Endothelial cell of umbilical vein (primary cell): ENCODE measurements at places on chromosomes 4 and X. TPM values are rescaled to one million over a fixed set of nuclear protein-coding genes. Genes with fewer than 3 reads are reported as not detected.

GRCh38 chrX:47581731-47582647 lies at the start of gene TIMP1:
Gene TIMP1, plus strand, starts transcription at chrX:47582436. Its CDS starts 980 bp downstream, at chrX:47583416.
- DNase-seq: peak; percentile 90

DNA sequence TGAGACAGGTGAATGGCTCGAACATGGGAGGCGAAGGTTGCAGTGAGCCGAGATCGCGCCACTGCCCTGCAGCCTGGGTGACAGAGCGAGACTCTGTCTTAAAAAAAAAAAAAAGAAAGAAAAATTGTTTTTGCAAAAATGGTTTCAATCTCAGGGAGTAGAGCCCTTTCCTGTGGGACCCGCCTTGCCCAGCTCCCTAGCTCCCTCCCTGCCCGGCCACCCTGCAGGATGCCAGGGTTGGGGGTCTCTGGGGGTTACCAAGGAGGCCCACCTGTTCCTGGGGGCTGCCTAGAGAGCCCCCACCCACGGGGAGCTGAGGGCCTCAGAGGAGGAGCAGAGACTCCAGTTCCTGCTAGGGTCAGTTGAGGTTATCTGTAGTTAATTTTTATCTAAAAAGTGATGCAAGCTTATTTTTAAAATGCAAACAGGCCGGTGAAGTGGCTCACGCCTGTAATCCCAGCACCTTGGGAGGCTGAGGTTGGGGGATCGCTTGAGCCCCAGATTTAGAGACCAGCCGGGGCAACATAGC lies 18.7 kb upstream of the PLCXD1 start:
- no peak for DNase-seq

- no peak for DNase-seq
Measured at GRCh38 chr4:28490669-28491068, 1630.0 kb downstream of the STIM2 start.

GRCh38 chr4:85932500-85933290 lies 427.2 kb downstream of the MAPK10 start:
- peak; percentile 46 for DNase-seq

GRCh38 chr4:6179362-6179761 lies 21.0 kb downstream of the JAKMIP1 start:
- no peak for DNase-seq

GRCh38 chr4:7377223-7377865 lies 57.4 kb downstream of the PSAPL1 start:
- no peak for DNase-seq

GRCh38 chr4:26349496-26349895 lies 28.7 kb downstream of the RBPJ start:
- DNase-seq: no peak

GRCh38 chr4:137536789-137537561 lies 4.7 kb upstream of the PCDH18 start:
- DNase-seq: no peak

DNA sequence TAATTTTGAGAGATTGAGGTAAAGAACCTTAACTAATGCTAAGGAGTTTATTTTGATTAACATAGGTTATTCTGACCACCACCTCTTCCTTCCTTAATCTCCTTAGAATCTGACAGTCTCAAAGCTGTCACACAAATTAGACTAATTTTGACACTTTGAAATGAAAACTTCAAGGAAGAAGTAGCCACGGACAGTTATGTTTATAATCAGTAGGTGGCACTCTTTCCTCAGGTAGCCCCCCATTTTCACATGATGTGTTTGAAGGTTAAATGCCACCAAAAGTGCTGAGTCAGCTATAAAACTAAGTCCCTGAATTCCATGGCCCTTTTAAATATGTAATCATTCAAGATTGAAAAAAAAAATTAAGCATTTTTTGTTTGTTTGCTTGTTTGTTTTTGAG lies 22.4 kb downstream of the TMEM33 start:
- DNase-seq: peak; percentile 31

GRCh38 chrX:6004529-6004928 lies 224.1 kb downstream of the NLGN4X start:
- no peak for DNase-seq

DNA sequence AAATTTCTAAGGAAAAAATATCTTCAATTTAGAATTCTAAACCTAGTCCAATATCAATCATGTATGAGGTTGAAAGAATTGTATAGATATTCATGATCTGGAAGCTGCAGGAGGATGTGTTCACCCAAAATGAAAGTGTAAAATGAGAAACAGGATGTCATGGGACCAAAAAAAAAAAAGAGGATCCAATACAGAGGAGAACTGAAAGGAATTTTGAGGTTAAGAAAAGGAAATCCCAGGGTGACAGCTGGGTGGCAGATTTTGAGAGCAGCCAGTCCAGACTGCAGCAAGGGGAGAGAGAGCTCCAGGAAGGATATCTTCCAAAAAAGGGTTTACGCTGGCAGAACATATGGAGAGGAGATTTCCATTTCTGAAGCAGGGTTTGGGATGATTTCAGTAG lies 38.9 kb downstream of the TLR10 start:
- DNase-seq: no peak

DNA sequence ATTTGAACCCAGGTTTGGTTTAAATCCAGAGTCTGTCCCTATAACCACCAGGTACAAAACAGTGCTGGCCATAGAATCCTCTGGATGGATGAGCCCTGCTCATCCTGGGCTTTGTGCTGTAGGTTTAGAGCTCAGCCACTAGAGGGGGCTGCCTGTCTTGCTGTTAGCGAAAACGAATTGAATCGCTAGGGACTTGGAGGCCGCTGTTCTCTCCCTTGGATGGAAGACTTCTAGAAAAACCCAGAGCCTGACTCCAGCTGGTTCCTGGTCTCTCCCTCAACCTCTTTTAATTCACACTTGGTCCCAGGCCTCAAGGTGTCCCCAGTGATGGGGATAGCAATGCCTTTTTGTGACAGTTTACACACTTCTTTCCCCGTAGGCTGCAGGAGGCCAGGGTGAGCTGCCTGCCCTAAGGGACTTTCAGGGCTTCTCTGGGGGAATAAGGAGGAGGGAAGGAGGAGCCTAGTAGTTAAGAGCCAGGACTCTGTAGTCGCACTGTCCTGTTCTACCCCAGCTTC lies 8.7 kb downstream of the RIPPLY1 start:
- DNase-seq: peak; percentile 57

DNA sequence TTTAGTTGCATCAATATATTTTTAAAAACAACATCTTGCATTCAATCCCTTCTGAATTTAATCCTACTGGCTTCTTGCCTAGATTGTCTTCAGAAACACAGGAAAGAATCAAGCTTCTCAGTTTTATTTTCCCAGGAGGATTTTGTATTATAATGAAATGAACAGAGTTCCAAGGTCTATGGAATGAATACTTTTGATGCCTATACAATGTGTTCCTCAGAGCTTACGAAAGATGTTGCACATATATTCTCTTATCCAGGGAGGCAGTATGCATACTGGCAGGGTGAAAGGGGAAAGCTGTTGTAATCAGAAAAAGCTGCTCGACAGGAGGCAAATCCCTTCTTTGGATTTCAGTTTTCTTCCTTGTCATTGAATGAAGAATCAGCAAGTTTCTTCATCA lies 8.8 kb downstream of the TMPRSS11D start:
- no peak for DNase-seq

- DNase-seq: no peak
Measured at GRCh38 chr4:16464651-16465050, 238.4 kb upstream of the TAPT1 start.

- no peak for DNase-seq
Measured at GRCh38 chrX:40418813-40419195, 162.0 kb upstream of the ATP6AP2 start.

GRCh38 chr4:3429651-3430050 lies 12.1 kb upstream of the HGFAC start:
- DNase-seq: no peak

DNA sequence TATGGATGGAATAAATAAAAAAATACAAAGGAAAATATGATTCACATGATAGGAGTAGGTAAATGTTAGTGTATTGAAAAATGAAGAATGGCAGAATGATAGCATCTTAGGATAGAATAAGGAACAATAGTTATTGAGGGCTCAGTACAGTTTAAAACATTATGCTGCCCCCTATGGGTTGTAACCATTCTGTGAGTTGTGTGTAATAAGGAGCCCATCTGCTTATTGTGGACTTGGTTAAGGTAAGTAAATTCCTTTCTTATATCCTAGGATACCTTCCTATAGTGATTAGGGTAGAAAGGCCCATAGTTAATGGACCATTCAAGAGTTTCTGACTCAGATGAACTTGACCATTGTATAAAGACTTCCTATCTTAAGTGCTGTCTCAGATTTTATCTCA lies 195.8 kb downstream of the PDHA2 start:
- DNase-seq: peak; percentile 49

DNA sequence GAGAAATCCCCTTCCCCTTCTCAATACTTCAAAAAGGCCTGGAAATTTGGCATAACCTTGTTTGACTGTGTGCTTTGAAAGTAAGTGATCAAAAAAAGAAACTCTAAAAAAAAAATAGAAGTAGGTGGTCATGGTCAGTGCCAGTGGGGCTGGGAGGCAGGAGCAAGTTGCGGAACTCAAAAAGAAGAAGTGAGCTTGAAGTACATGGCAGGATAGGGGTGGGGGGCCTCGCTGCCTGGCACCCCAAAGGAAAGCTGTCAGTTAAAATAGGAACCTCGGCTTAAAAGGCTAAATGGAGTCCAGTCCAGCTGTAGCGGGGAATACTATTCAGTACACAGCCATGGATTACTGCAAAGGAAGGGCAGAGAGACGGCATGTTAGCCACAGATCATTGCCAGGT lies 12.2 kb upstream of the NKRF start:
- no peak for DNase-seq

- DNase-seq: no peak
Measured at GRCh38 chr4:1725521-1725920, 4.2 kb downstream of the TACC3 start.

- DNase-seq: peak; percentile 71
Measured at GRCh38 chr4:2330091-2331042, 68.5 kb upstream of the MXD4 start.

- no peak for DNase-seq
Measured at GRCh38 chrX:24877854-24878650, 137.7 kb downstream of the ARX start.

DNA sequence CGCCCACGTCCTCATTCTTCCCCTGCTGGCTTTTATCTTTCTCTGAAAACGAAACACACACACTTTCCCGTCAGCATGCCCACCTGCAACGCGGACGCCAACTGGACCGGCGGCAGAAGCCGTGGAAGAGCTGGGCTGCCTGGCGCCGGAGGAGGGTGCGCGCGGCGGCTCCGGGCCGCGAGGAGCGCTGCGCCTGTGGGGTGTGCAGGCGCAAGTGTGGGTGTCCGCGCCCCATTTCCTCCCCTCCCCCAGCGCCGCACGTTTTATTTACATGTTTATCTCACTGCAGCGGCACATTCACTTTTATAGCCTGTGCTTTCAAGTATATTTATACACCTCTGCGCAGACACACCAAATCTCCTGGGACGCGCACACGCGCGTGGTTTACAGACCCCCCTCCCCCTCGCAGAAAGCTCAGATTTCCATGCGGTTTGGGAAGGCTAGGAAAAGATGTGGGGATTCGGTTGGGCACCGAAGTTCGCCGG lies 1.5 kb downstream of the PITX2 start:
- DNase-seq: no peak

GRCh38 chr4:123554801-123555232 lies 158.2 kb downstream of the SPRY1 start:
- peak; percentile 80 for DNase-seq

- DNase-seq: no peak
Measured at GRCh38 chr4:151921386-151921785, 160.6 kb upstream of the GATB start.

GRCh38 chr4:84239278-84239845 lies 259.7 kb downstream of the NKX6-1 start:
- DNase-seq: no peak

GRCh38 chr4:154807042-154807630 lies 26.1 kb downstream of the RBM46 start:
- peak; percentile 61 for DNase-seq

GRCh38 chr4:24809815-24810405 lies 14.5 kb downstream of the SOD3 start:
- no peak for DNase-seq

DNA sequence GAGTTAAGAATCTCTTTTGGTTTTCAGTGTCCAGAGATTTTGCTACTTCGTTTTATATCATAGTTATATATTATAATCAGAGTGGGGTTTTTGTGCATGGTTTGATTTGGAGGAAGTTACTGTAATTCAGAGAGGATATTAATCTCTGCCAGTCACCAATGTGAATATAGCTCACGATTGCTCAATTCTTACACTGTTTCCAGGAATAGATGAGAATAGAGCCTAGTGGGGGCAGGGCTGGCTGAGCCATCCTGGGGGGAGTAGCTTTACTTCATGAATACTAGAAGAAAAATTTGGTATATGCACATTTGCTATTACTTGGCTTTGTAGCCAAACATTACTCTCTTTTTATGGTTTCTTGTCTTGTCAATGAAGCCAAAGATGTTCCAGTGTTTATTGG lies 60.9 kb upstream of the TRPC3 start:
- no peak for DNase-seq

GRCh38 chrX:118353081-118353850 lies 7.4 kb downstream of the WDR44 start:
- no peak for DNase-seq

DNA sequence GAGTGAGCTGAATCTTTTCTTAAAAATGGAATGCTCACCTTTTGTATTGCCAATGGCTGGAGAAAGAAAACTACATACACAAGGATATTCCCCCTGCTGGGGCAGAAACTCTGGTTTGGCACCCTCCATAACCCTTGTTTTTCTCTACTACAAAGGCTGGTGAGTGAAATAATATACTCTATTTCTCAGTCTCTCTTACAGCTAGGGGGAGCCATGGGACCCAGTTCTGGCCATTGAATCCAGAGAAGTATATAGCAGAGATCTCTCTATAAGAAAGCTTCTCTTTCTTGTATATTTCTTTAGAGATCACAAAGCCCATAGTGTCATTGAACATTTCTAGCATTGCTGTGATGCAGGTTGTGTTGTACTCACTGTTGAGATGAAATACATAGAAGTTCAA lies 49.8 kb downstream of the SMPX start:
- no peak for DNase-seq

DNA sequence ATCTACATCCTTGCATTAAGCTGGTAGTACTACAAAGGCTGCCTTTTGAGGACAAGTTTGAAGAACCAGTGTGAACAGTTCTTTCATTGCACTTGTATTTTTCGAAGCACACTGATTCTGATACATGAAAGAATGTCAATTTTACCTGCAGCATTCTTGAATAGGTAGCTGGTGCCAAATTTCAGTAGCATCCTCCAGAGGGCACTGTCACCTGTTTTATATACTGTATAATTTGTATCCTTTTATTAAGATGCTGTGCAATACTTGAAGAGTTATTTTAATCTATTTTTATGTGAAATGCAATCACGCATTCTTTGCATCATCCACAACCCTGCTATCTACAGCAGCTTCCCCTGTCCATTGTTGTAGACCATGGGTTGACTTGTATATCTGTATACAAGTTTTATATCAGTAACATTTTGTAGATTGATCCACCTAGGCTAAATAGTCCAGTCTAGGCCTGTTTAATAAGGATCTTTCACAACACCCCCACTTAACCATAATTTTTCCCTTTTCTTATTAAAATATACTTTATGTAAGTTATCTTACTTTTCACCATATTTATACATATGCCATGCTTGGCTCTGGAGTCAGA lies 325.7 kb downstream of the PCDH7 start:
- peak; percentile 74 for DNase-seq

GUCY1A1 gene
- 1.2 and 1.3 TPM in 2 replicates for polyA plus RNA-seq

SH2D1A gene
- not detected in 2 replicates for polyA plus RNA-seq

VAMP7 gene
- 18.4 and 20.1 TPM in 2 replicates for polyA plus RNA-seq

GUCY1B1 gene
- polyA plus RNA-seq: 1.7 and 1.9 TPM in 2 replicates

PRKG2 gene
- polyA plus RNA-seq: not detected in 2 replicates

FAM9B gene
- not detected in 2 replicates for polyA plus RNA-seq

ARMCX6 gene
- polyA plus RNA-seq: 71.7 and 73.4 TPM in 2 replicates

PUDP gene
- 15.1 and 17.3 TPM in 2 replicates for polyA plus RNA-seq

CYSLTR1 gene
- polyA plus RNA-seq: not detected in 2 replicates

TLL1 gene
- 0.25 and 0.41 TPM in 2 replicates for polyA plus RNA-seq

GAK gene
- polyA plus RNA-seq: 49.6 and 51.9 TPM in 2 replicates

SHROOM4 gene
- polyA plus RNA-seq: 29.7 and 29.8 TPM in 2 replicates

PDK3 gene
- 2.6 and 3.0 TPM in 2 replicates for polyA plus RNA-seq

NSD2 gene
- polyA plus RNA-seq: 31.3 and 31.6 TPM in 2 replicates
